ENCODE measurements at places on chromosomes 16 and 17. TPM values are rescaled to one million over a fixed set of nuclear protein-coding genes. Genes with fewer than 3 reads are reported as not detected.

The SHISA9 gene
- polyA plus RNA-seq: not detected

The ARRB2 gene
- polyA plus RNA-seq: 18.6 TPM

GRCh38 chr16:11302977-11303376 is 21.8 kb upstream of the PRM1 start:
- H3K27ac ChIP-seq: no peak overlapping the region
- H3K27me3 ChIP-seq: no peaks in the 10 kb centered on the region
- DNase-seq: no peak

DNA sequence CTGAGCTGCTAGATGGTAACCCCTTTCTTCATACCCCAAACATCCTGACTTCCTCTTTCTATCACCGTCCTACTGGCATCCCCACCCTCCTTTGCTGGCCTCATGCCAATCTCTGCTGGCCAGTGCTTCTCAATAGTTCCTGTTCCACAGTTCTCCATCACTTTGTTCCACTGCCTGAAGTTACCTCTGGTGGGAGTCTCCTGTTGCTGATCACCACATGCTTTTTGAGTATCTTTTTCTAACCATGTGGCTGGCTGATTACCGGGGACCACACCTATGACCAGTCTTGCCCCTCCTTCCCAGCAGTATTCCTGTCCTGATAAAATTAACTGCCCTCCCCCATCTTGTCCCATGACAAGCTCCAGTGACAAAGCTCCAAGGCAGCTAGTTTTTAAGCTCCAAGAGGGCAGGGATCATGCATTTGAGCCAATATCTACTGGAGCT is 380.4 kb upstream of the CCL2 start:
- no peak for DNase-seq
- H3K4me3 ChIP-seq: no peak overlapping the region
- H3K36me3 ChIP-seq: no peaks in the 10 kb centered on the region
- H3K27ac ChIP-seq: no peak overlapping the region
- no peaks in the 10 kb centered on the region for H3K4me1 ChIP-seq

DNA sequence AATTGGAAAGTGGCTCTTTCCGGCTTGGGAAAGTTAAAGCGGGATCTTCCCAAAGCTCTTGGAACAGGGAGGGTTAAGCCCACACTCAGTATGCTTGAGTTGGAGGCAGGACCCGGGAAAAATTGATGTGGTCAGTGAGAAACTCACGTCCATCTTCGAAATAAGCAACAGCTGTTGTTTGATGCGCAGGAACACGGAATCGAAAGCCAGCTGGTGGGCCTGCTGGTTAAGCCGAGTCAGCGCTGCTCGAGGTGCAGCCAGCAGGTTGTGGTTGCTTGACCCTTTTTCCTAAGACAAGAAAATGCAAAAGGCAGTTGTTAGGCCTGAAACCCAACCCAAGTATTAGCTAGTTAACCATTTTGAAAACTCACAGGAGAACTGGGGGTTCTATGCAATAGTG is 49.4 kb downstream of the COG7 start:
- H3K4me1 ChIP-seq: peaks cover 3% of the 10 kb centered on the region
- peaks cover 16% of the 10 kb centered on the region for H3K36me3 ChIP-seq
- no peak overlapping the region for H3K4me3 ChIP-seq
- no peak overlapping the region for H3K27ac ChIP-seq

GRCh38 chr17:32553168-32553567 is 66.4 kb downstream of the CDK5R1 start:
- no peaks in the 10 kb centered on the region for H3K36me3 ChIP-seq
- DNase-seq: no peak
- peaks cover 16% of the 10 kb centered on the region for H3K4me1 ChIP-seq
- H3K27me3 ChIP-seq: no peaks in the 10 kb centered on the region
- no peak overlapping the region for H3K4me3 ChIP-seq

Measured in endothelial cell of umbilical vein (primary cell).